ENCODE measurements at places on chromosomes 5 and 9.

DNA sequence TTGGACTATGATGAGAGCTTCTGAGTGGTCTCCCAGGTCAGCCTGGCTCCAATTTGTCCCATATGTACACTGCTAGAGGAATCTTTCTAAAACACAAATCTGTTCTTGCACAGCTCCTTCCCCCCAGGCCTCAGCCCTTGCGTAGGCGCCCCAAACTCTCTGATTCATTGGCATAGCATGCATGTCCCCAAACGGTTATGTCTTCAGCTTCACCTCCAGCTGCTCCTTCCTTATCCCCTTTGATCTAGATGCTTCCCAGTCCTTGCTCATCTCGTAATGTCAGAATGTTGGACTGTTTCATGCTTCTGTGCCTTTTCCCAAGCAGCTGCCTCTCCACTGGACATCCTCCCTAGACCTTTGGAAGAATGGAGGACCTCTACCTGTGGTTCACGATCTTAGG lies 60.1 kb upstream of the BASP1 start:
- DNase-seq = no peak

DNA sequence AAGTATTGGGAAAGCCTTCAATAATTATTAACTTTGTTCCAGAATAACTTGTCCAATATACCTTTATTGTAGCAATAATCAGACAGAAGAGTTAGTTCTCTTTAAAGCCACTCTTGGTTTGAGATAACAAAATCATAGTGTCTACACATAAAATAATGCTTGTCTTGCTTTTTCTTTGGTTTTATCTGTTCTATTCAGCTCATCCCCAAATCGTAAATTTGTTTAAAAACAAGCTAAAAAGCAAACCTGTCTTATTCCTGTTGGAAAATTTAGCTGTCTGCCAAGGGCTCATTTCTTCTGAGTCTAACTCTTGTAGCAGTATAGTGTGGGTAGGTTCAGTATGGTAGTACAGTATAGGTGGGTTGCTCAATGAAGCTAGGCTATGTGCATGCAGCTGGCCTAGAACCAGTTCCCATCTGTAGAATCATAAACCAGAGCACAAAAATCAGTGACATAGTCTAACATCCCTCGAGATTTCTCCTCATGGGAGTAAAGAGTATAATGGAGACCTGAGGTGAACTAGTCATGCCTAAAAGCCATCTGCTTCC lies 17.9 kb upstream of the APBA1 start:
- no peak for DNase-seq

DNA sequence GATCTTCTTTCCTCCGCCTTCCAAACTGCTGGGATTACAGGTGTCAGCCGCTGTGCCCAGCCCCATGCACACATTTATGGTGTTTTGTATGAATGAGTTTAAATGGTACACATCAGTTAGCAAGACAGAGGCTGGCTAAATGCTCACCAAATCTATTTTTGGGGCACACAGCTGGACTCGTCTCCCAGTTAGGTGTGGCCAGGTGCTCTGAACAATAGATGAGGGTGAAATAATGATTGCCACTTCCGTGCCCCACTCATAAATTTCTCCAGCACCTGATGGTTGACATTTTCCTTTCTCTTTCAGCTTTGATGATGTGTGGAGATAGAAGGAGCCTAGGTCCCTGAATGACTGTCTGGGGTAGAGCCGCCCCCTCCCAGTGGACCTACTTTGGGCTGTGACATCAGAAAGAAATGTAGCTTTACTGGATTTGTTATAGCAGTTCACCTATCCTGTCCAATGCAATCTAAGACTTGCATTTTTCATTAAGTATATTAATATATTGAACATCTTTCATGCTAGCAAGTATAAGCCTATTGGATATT lies 8.6 kb upstream of the RAPGEF1 start:
- no peak for DNase-seq

GRCh38 chr5:18652404-18653215 lies 1018.4 kb downstream of the TAF11L14 start:
- no peak for DNase-seq

GRCh38 chr9:8186560-8186959 lies 387.0 kb upstream of the DMAC1 start:
- no peak for DNase-seq

DNA sequence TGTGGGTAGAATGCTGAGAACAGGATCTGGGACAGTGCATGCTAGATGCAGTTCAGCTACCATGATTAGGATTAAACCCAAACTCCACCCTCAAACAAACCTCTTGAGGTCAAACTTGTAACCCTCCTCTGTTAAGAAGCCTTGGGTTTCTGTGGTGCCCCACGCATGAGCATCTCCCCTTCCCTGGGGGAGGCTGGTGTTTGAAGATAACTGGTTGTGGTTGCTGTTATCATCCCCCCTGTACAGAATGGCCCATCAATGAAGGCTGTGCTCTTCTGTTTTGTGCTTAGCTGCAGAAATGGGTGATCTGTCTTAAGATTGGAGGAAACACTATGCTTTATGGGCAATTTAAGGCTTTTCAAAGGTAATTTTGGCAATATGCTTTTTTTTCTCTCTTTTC lies 4.4 kb upstream of the DAB2IP start:
- DNase-seq = no peak

DNA sequence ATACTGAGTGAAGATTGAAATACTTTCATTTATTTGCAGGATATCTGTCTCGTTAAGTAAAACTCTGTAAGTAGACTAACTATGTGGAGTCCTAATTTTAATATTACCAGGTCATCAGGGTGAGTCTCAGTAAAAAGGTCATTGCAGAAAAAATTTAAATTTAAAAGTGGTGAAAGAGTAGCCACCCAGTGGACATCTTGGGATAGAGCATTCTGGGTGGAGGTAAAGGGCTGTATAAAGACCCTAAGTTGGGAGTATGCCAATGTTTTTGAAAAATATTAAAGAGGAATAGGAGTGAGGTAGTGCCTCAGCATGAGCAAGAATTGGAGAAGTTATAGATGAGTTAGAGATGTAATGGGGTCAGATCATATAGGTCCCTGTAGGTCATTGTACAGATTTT lies 145.5 kb downstream of the HMHB1 start:
- no peak for DNase-seq

- no peak for DNase-seq
Observed at GRCh38 chr9:114303571-114303970, 19.3 kb upstream of the ORM1 start.

GRCh38 chr9:4339357-4339756 lies 39.5 kb upstream of the GLIS3 start:
- peak; percentile 59 for DNase-seq

- no peak for DNase-seq
Observed at GRCh38 chr5:134268919-134269318, 43.0 kb upstream of the PPP2CA start.

GRCh38 chr9:130860458-130861316 lies 25.6 kb downstream of the ABL1 start:
- no peak for DNase-seq

- DNase-seq = no peak
Observed at GRCh38 chr9:99497641-99498040, 275.6 kb downstream of the SEC61B start.

DNA sequence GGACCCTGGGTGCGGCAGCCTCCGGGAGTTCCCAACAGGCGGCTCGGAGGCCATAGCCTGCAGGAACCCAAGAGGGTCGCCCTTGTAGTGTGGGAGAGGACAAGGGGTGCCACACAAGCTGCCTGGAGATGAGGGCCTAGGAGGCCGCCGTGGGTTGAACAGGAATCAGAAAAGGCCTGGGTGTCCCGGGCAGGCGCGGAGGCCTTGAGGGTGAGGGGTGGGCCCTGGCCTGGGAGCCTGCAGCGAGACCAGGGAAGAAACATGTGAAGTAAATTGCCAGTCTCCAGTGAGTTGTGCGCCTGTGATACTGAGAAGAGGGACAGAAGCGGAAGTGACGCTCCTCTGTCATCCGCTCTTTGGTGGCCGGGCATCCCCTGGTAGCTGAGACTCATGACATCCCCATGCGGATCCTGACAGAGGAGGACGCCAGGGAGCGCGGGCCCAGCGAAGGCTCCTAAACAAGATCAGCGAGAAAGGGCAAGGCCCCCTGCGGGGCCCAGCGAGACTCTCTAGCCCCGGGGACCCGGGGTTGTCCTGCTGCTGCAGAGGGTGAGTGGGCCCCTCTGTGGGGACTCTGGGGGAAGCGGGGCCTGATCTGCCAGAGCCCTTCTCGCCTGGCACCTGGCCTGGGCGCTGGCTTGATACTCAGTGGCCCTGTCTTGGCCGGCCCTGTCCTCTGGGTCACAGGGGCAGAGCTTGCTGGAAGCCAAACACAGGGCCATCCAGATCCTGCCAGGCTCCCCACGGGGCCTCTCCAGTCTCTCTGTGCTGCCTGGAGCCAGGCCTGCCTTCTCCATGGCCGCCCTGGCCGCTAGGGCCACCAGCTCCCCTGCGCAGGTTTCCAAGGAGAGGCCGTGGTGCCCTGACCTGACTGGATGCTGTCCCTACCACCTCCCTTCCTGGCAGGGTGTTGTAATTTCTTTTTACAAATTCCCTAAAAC lies 788.4 kb downstream of the TLE4 start:
- no peak for DNase-seq

- DNase-seq = no peak
Observed at GRCh38 chr5:36173426-36173825, 21.5 kb downstream of the SKP2 start.

- DNase-seq = no peak
Observed at GRCh38 chr5:60161340-60161934, 267.9 kb upstream of the PDE4D start.

- no peak for DNase-seq
Observed at GRCh38 chr9:13810510-13810909, 503.4 kb downstream of the NFIB start.

DNA sequence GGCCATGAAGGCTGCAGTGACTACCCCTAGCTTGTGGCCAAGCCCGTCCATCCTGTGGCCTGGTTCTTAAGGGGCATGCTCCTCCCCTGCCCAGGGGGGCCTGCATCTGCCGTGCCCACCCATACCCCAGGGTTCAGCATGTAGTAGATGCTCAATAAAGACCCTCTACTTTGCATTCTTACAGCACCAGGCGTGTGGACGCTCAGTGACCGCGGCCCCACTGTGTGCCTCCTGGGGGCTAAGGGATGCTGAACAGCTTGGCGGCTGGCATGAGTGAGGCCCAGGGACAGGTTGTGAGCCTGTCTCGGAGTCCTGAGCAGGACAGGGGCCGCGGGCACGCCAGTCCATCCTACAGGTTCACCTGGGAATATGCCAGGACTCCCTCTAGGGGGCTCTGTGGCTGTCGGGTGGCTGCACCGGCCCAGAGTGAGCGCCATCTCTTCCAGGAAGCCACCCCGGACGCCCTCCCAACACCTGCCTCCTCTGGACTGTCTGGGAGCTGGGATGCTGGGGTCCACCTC lies 9.1 kb downstream of the NOTCH1 start:
- DNase-seq = no peak

- no peak for DNase-seq
Observed at GRCh38 chr5:68534956-68535520, 319.5 kb downstream of the PIK3R1 start.

DNA sequence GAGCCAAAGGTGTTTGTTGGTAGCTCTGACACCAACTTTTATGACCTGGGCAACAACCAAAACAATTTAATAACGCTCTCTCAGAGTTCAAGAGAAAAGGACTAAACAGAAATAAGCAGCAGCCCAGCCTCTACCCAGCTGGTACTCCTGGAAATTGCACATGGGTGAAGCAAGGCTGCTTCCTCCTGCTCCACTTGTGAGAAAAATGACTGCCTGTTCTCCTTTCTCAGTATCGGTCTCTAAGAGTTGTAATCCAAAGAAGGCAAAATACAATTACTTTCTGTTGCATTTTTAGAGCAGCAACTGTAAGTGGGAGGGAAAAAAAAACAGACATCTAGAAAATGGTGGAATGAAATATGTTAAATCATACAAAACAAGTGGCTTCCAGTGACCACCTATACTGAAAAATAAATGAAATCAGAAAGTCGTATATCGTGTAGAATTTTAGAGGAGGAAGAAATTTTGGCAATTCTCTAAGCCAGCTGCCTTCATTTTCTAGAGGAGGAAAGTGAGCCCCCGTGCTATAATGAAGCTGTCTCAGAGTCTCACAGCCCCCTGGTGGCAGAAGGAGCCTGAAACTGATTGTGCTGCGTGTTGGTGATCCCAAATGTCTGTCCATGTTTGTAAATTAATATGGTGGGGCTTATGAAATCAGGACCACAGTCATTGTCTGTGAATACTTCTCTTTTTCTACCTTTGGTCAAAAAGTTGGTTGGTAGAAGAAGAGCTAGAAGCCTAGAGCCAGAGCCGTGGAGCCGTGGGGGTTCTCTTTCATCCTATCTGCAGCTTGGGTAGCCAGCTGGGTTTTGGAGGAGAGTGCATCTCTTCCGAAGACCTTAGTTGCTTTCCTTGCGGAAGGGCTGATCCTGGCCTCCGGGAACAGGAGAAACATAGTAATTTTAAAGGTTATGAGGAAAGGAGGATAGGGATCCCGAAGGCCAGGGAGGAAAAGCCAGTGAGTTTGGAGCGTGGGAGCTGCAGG lies 139.9 kb downstream of the PIP5K1B start:
- DNase-seq = no peak

DNA sequence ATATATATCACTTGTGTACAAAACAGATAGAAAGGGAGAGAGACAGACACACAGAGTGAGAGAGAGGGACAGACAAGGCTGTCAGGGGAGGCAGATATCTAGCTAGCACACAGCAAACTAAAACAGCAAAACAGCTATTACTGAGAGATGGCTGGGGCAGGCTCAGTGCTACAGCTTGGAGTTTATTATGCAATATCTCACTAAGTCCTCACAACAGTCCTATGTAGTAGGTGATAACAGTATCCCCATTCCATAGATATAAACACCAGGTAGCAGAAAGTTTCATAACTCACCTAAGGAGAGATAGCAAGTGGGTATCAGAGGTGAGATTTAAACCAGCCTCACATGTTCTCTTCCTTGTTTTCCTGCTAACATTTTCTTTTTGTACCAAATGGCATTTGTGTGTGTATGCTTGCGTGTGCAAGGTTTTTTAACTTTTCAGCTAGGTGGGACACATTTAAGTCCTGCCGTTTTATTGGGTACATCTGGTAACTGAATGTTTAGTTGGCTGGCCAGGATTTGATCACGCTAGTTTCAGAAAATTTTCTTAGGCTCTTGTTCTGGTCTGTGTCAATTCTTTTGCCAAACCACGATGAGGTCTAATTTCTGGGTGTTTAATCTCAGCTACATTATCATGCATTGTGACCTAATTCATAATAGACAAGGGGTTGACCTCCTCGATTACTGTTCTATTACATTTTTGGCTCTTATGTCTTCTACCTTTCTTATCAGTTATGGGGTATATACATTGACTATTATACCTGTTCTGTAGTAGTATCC lies 105.1 kb downstream of the LMNB1 start:
- DNase-seq = no peak

GRCh38 chr9:88011005-88011766 lies 36.9 kb upstream of the CDK20 start:
- DNase-seq = no peak

DNA sequence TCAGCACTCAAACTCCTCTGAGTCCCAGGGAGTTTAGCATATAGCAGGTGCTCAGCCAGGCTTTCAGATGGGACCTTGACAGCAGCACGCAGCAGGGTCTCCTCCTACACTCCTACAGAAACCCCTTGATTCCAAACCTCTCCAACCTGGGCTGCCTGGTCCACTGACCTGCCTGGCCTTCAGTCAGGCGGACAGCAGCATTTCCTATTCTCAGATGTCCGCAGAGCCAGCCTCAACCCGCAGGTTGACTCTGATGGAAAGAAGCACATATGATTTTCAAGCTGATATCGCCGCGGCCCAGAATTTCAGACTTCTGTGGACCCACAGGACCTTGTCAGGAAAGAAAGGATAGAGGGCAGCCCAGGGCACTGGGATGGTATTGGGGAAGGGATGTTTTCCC lies 5.3 kb upstream of the SLC25A48 start:
- no peak for DNase-seq
